OCI-M1 (cell line): ENCODE measurements at places on chromosomes 11 and 22.

DNA sequence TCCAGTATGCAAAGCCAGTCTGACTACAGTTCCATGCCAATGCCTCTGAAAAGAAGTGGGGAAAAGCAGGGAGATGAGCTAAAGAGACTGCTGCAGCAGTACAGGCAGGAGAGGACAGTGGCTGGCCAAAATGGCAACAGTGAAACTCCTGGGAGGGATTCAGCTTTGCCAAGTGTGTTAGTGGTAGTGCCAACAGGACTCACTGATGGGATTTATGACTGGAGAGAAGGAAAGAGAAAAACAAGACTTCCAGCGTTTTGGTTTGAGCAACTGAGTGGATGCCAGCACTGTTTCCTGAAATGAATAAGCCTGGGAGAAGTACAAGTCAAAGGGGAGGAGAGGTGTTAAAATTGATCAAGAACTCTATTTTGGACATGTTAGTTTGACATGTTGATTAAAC lies 80.9 kb downstream of the PLEKHA7 start:
- DNase-seq = no peak

DNA sequence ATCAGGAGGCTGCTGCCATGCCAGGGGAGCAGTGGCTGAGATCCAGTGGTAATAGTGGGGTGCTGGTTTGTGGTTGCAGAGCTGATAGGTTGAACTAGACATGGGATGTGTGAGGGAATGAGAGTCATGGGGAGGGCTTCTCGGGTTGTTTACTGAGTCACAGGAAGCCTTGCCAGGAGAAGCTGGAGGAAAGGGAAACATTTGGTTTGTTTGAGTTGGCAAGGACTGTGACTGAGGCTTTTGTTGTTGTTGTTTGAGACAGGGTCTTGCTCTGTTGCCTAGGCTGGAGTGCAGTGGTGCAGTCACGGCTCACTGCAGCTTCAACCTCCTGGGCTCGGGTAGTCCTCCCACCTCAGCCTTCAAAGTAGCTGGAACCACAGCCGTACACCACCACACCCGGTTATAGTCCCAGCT lies 49.3 kb downstream of the CABIN1 start:
- DNase-seq = no peak

- DNase-seq = no peak
These were observed 540.7 kb upstream of the CADM1 start for GRCh38 chr11:116044941-116045340.

DNA sequence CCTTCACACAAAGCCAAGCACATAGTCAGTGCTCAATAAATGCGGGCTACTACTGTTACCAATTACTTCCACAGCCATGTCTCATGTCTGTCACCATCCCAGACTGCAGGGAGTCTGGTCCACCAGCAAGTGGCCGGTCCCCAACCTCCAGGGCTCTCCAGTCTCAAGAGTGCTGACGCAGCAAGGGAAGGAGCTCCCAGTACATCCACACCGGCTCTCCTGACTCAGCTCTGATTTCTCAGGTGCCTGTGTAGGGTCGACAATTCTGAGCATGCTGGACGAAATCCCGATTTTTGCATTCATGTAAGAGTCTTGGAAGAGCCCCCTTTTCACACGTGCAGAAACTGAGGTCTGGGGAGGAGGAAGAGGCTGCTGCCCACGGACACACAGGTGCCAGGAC lies 10.3 kb upstream of the NEFH start:
- DNase-seq = no peak

- no peak for DNase-seq
These were observed 9.9 kb downstream of the SYT9 start for GRCh38 chr11:7261578-7261977.
